ENCODE measurements at places on chromosomes 7 and 10.

GRCh38 chr10:129274748-129275474, 192.1 kb upstream of the MGMT start:
- DNase-seq: no peak

- no peak for DNase-seq
These were observed 14.3 kb downstream of the RHEB start for GRCh38 chr7:151505433-151505832.

DNA sequence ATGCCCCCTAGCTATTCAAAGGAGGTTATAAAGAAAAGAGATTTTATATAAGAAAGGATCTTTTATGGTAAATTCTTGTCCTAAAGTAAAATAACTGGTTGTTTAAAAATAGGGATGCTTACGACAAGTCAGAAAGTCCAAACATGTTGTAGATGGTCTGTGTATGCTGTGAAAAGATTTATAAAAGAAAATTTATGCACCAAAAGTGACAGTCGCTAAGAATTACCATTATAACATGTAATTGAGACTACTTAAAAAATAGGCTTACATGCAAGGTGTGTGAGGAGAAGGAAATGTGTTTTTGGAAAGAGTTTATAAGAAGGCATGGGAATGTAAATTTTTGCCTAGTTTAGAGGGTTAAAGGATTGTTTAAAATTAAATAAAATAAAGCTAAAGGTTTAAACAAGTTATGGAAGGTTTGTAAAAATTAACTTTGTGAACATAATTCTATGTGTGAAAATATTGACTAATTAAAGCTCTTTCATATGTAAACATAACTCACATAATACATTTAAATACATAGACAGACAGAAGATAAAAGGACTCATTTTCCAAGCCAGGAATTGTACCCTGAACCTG, 118.5 kb downstream of the LYZL1 start:
- no peak for DNase-seq

DNA sequence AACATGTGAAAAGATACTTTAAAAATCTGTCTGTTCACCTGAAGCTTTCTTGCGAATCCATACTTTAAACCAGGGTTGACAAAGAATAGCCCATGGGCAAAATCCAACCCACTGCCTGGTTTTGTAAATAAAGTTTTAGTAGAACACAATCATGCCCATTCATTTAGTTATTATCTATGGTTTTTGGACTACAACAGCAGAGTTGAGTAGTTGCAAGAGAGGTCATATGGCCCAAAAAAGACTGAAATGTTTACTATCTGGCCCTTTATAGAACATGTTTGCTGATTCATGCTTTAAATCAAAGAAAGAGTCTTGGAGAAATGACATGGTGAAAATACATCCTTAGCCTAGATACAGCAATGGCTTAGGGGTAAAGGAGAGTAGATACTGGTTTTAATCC, 356.2 kb downstream of the RNLS start:
- no peak for DNase-seq

DNA sequence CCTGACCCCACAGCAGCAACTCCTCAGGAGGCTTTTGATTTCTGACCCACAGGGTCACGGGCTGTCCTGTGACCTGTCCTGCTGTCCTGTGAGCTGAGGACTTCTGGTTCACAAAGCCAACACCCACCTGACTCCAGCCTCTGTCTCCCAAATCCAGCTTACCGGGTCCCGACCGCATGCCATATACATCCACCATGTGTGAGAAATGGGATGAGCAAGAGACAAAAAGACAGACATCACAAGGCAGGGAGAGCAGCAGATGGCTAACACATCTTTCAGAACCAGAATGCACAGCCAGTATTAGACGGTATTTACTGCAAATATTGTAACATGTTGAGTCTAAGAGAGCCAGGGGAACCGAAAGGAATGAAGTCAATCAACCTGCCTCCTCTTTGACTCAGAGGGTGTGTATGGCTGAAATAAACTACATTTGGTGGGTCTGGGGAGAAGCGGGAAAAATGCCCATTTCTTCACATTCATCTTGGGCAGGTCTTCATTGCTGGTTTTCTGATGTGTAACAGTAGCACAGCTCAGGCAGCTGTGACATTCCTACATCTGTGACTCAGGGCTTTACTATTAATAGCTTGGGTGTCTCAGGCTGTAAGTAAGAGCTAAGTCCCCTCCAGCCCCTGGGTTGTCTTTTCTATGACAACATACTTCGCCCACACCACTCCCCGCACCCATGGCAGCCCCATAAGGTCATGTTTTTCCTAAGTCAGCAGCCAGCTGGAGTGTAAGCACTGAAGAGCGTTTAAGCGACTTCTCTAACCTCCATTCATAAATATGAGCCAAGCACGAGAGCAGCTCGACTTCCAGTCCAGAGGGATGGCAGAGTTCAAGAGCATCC, 25.0 kb downstream of the ABLIM1 start:
- DNase-seq: no peak

GRCh38 chr7:100247152-100247757, 27.5 kb downstream of the PVRIG start:
- DNase-seq: no peak

DNA sequence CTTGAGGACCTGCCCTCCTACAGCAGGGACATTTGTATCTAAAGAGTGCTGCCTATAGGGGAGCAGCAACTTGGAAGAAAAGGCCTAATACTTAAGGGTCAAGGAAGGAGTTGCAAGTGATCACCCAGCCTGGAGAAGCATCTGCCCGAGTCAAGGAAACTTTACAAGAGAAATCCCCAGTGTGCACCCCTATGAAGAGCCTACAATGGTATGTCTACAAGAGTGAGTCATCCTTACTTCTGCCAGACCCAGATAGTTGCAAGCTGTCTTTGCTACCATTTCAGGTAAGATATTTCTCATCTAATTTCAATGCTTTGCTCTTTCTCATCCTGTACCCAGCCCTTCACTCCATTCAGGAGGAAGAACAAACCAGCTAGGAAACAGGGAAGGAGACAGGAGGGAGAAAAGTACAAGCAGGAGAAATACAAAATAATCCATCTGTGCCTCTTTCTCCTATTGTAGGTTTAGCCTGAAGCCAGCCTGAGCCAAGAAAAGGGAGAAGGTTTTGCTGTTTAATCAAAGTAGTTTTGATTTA, 34.4 kb upstream of the AGR3 start:
- no peak for DNase-seq

DNA sequence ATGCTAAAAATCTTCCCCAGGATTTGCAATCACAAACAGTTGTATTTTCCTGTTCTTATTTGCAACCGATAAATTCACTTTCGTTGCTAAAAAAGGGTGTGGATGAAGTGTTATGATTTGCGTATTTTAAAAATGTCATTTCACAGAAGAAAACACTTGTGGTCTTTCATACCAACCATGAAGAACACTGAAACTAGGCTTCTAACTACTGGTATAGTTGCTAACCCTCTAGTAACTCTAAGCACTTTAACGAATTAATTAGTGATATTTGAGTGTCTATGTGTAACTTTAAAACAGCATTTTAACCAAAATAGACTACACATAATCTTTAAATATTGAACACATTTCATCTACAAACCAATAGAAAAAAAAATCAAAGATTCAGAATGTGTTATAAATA, 188.1 kb upstream of the PTN start:
- no peak for DNase-seq

DNA sequence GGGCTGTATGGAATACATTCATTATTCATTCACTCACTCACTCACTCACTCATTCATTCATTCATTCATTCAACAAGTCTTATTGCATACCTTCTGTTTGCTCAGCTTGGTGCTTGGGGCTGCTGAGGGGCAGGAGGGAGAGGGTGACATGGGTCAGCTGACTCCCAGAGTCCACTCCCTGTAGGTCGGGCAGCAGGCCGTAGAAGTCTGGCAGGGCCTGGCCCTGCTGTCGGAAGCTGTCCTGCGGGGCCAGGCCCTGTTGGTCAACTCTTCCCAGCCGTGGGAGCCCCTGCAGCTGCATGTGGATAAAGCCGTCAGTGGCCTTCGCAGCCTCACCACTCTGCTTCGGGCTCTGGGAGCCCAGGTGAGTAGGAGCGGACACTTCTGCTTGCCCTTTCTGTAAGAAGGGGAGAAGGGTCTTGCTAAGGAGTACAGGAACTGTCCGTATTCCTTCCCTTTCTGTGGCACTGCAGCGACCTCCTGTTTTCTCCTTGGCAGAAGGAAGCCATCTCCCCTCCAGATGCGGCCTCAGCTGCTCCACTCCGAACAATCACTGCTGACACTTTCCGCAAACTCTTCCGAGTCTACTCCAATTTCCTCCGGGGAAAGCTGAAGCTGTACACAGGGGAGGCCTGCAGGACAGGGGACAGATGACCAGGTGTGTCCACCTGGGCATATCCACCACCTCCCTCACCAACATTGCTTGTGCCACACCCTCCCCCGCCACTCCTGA, 2.4 kb downstream of the EPO start:
- no peak for DNase-seq

GRCh38 chr7:3805151-3805550, 504.1 kb downstream of the SDK1 start:
- no peak for DNase-seq

GRCh38 chr10:23834091-23834490, 374.8 kb upstream of the KIAA1217 start:
- no peak for DNase-seq

DNA sequence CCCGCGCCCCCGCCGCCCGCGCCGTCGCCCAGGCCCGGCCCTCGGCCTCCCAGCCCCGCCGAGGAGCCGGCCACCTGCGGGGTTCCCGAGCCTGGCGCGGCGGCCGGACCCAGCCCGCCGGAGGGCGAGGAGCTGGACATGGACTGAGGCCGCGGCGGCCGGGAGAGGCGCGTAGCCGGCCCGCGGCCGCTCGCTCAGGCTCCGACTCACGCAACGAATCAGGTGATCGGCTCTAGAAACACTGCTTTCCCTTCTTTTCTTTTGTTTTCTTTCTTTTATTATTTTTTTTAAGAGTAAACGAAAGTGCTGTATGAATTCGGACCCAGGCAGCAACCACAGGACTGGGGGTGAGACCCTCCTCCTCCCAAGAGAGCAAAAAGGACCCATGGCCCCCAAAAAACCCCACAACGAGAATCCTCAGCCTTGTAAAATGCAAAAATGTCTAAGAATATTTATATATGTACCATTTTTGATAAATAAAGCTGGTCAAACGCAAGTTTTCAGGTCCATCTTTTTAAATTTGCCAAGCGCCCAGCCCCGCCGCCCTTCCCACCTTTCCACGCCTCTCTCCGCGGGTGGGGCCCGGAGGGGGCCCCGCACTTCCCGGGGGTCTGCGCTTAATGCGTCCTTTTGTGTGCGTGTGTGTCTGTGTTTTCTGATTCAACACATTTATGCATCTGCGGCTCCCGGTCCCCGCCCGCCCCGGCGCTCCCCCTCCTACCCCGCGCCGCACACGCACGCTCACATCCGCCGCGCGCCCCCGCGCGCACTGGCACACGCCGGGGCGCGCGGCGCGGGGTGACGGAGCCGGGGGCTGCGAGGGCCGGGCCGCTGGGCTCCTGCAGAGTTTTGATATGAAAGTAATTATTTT, 4.4 kb downstream of the UNCX start:
- no peak for DNase-seq

- no peak for DNase-seq
These were observed 106.4 kb downstream of the TAX1BP1 start for GRCh38 chr7:27846388-27846787.

DNA sequence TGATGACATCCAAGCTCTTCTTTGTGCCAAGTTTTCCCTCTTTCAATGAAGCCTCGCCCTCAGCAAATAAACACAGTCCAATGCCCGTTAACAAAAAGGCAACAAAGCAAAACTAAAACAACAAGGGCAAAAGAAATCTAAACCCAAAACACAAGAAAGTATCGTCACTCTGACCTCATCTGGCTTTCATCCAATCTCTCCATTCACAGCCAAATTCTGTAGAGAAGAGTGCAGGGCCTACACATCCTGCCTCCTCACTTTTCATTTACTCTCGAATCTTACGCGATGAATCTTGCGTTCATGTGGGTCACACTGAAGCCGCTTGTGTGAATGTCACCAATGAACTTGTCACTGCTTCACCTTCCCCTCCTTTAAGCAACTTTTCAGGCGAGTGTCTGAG, 15.9 kb upstream of the AKR1E2 start:
- no peak for DNase-seq

GRCh38 chr10:78602201-78602932, 466.4 kb upstream of the ZMIZ1 start:
- DNase-seq: no peak

- DNase-seq: no peak
These were observed 50.2 kb downstream of the RABGEF1 start for GRCh38 chr7:66790725-66791124.

DNA sequence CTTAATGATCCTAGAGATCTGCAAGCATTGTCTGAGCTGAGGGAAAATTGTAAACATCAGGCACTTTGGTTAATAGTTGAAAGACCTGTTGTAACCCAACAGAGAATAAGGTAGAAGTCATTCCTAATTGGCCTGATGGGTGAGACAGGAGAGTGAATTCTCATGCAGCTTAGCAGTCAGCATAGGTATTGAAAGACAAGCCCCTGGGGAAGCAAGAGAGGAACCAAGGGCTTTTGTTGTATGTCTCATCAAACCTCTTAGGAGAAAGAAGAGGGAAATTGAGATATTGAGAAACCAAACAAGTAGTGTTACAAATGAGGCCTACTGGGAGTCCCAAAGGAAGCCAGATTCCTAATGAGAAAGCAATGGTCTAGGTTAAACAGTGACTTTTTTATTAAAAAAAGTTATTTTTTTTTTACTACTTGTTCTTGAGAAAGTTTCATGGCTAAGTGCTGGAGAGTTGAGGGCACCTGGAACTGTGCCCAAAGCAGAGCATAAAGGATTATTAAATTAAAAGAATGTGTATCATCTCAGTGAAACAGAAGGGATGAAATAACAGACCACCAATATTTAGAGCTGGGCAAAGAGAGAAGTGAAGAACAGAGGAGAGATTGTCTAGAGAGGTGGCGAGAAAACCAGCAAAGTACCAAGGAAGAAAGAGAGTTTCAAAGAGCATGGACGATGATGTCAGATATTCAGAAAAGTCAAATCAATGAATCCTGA, 168.9 kb downstream of the CDK14 start:
- DNase-seq: no peak

DNA sequence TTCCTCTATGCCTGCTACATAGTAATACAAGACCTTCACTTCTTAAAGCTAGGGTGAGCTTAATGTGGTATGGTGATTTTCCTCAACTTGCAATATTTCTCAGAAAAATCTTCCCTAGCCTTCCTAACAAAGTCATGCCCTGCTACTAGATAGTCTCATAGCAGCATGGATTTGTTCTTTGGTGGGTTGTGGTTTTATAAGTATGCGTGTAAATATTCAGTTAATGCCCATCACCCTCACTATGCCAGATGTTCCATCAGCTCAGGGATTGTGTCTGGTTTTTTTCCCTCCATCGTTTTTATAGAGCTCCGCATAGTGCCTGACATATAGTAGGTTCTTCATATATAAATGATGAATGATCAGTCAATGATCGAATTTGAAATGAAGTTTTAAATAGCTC, 182.8 kb downstream of the CREB5 start:
- DNase-seq: no peak
